ENCODE measurements at places on chromosomes 6 and 20. TPM values are rescaled to one million over a fixed set of nuclear protein-coding genes. Genes with fewer than 3 reads are reported as not detected.

DNA sequence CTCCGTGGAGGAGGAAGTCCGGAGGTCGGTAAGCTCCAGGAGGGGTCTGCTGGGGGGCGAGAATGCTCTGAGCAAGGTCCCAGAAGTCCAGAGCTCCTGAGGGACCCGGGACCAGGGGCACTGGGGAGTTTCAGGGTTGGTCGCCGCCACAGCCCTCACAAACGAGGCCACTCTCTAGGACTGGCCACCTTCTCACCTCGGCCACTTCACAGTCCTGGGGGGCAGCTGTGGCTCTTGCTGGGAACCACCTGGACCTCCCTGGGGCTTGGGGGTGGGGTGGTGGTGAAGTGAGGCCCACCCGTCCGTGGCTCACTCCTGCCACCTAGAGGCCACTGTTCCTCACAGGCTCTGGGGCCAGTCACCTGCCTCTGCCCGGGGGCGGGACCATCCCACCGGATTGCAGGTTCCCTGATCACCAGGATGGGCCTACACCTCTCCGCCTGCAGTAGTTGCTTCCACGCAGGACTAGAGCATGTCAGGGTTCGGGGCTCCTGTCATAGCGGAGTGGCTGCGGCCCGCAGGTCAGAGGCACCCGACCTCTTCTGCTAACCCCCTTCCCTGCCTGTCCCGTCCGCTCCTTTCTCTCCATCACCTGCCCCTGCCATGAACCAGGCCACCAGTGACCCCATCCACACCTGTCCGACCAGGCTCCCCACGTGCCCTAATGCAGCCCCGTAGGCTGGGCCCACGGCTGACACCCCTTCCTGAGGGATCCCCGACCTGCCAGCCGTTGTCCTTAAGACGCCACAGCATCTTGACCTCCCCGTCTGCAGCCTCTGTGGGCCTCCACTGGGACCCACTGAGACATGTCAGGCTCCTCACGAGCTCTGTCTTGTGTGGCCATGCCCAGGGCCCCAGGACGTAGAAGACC lies 5.1 kb upstream of the TCEA2 start:
- no peak overlapping the region for H3K27ac ChIP-seq
- H3K4me1 ChIP-seq, result peaks cover 27% of the 10 kb centered on the region
- peak; percentile 94 for DNase-seq
- peaks cover 5% of the 10 kb centered on the region for H3K27me3 ChIP-seq

The HCK gene
- total RNA-seq, result 1.4 TPM

GRCh38 chr20:24544371-24544770 lies 74.9 kb downstream of the SYNDIG1 start:
- no peak overlapping the region for H3K4me3 ChIP-seq
- peaks cover 37% of the 10 kb centered on the region for H3K36me3 ChIP-seq
- DNase-seq, result no peak
- H3K27ac ChIP-seq, result no peak overlapping the region

DNA sequence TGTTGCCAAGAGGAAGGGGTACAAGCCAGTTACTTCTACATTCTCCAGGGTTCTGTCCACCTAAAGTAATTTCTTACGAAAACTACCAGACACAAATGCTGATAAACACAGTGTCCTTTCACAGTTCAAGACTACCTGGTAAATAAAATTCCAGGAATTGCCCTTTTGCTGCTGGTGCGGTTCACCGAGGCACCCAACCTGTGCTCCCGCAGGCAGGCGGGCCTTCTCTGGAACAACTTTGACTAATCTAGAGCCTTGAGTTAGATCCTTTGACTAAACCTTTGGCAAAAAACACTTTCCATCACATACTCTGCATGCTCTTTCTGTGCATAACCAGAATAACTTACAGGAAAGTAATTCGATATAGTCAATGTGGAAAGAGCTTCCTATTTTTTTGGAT lies 107.0 kb downstream of the HUS1B start:
- DNase-seq, result no peak
- peaks cover 16% of the 10 kb centered on the region for H3K36me3 ChIP-seq
- no peaks in the 10 kb centered on the region for H3K27me3 ChIP-seq
- H3K4me1 ChIP-seq, result peaks cover 16% of the 10 kb centered on the region
- no peak overlapping the region for H3K4me3 ChIP-seq
- H3K27ac ChIP-seq, result no peak overlapping the region

- no peaks in the 10 kb centered on the region for H3K4me1 ChIP-seq
- H3K36me3 ChIP-seq, result peaks cover 6% of the 10 kb centered on the region
- H3K4me3 ChIP-seq, result no peak overlapping the region
- no peaks in the 10 kb centered on the region for H3K27me3 ChIP-seq
- H3K27ac ChIP-seq, result no peak overlapping the region
These were observed 123.2 kb downstream of the DLL1 start for GRCh38 chr6:170167657-170168159.

GRCh38 chr20:45959126-45959525 lies 12.9 kb downstream of the ZNF335 start:
- H3K4me1 ChIP-seq, result no peaks in the 10 kb centered on the region
- H3K27ac ChIP-seq, result no peak overlapping the region
- DNase-seq, result no peak
- H3K36me3 ChIP-seq, result peaks cover 37% of the 10 kb centered on the region
- no peaks in the 10 kb centered on the region for H3K27me3 ChIP-seq

- no peak overlapping the region for H3K27ac ChIP-seq
- H3K36me3 ChIP-seq, result peaks cover 2% of the 10 kb centered on the region
- no peaks in the 10 kb centered on the region for H3K27me3 ChIP-seq
- H3K4me3 ChIP-seq, result no peak overlapping the region
- DNase-seq, result no peak
These were observed 33.6 kb downstream of the COL20A1 start for GRCh38 chr20:63326314-63327230.

- no peak for DNase-seq
- peaks cover under 1% of the 10 kb centered on the region for H3K27me3 ChIP-seq
- H3K36me3 ChIP-seq, result peaks cover 14% of the 10 kb centered on the region
- no peak overlapping the region for H3K27ac ChIP-seq
These were observed 30.8 kb downstream of the DPPA5 start for GRCh38 chr6:73323323-73323722.

GRCh38 chr6:56794421-56794820 lies 151.7 kb upstream of the DST start:
- peak overlapping the region; percentile 46 for H3K4me3 ChIP-seq
- peaks cover 90% of the 10 kb centered on the region for H3K4me1 ChIP-seq

The TRIM15 gene
- total RNA-seq, result 0.35 TPM

- no peak overlapping the region for H3K4me3 ChIP-seq
- peaks cover 49% of the 10 kb centered on the region for H3K27me3 ChIP-seq
- no peaks in the 10 kb centered on the region for H3K36me3 ChIP-seq
- no peaks in the 10 kb centered on the region for H3K4me1 ChIP-seq
These were observed 34.0 kb upstream of the HLA-A start for GRCh38 chr6:29908341-29908662.

The NKX2-4 gene
- 0.11 TPM for total RNA-seq

The CLPSL1 gene
- 0.55 TPM for total RNA-seq

GRCh38 chr6:5507131-5507681 lies 245.9 kb downstream of the FARS2 start:
- H3K36me3 ChIP-seq, result peaks cover 20% of the 10 kb centered on the region
- H3K4me1 ChIP-seq, result peaks cover 32% of the 10 kb centered on the region
- no peak for DNase-seq

The PDSS2 gene
- total RNA-seq, result 15.8 TPM

DNA sequence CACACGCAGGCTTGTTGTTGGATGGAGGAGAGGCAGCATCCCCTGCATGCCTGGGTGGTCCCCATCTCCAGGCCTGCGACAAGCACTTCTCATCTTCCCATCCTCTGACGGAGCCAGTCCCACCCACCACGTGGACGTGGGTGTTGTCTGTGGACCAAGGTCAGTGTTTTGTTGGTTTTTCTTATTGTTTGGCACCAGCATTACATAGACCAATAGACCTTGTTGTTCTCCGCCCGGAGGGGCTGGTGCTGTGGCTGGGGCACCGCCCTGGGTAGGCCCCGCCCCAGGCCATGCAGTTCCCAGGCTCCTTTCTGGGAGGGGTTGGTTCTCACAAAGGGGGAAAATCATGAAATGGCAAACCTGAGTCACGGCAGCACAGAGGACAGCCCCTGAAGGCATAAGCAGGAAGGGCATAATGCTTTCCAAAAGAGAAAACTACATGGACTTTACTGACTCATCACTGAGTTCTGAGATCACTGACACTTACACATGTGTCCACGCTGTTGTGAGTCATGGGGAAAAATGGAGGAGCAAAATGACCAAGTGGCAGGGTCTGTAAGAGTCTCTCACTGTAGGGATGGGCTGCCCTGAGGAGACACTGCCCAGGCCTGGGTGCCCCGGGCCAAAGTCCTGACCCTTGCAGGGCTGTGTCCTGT lies 90.8 kb downstream of the THBS2 start:
- H3K4me1 ChIP-seq, result no peaks in the 10 kb centered on the region
- H3K27me3 ChIP-seq, result no peaks in the 10 kb centered on the region
- H3K36me3 ChIP-seq, result 0 out of 2 replicates have a peak, but pooled peaks cover 4% of the 10 kb centered on the region
- H3K4me3 ChIP-seq, result no peak overlapping the region
- H3K27ac ChIP-seq, result no peak overlapping the region
- no peak for DNase-seq

GRCh38 chr6:37619641-37620040 lies 78.0 kb downstream of the MDGA1 start:
- H3K4me3 ChIP-seq, result no peak overlapping the region
- peaks cover 7% of the 10 kb centered on the region for H3K4me1 ChIP-seq
- H3K27ac ChIP-seq, result no peak overlapping the region
- DNase-seq, result no peak

DNA sequence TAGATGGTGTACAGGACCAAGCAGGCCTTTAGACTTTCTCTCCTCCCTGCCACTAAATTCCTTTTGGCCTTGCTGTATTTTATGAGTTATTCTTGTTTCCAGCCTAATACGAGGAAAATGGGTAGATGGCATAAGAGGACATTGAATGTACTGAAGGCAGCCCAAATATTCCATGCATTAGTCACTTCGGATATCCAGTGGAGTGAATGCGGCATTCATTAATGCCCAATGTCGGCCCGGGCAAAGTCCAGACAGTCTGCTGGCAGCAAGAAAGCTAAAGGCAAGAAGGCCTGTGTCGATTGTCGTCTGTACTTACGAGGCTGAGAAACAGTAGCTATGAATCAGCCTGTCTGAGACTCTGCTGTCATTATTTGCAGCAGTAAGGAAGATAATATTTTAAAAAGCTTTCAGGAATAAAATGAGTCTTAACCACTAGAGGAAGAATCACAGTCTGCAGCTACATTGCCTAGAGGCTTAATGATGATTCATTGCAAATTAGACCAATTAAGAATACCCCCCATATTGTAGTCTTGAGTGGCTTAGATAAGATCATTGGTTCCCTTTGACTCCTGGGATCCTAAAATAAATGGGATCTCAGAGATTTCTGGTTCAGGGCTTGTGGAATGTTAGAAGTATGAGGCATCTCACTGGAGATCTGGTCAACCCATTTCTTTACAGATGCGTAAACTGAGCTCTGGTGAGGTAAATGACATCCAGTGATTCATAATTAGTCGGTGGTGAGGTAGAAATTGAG lies 534.1 kb upstream of the JAG1 start:
- H3K27me3 ChIP-seq, result no peaks in the 10 kb centered on the region
- H3K4me3 ChIP-seq, result no peak overlapping the region
- peaks cover 25% of the 10 kb centered on the region for H3K4me1 ChIP-seq
- H3K27ac ChIP-seq, result no peak overlapping the region
- DNase-seq, result no peak
- H3K36me3 ChIP-seq, result no peaks in the 10 kb centered on the region

The ACTL10 gene
- 1.5 TPM for total RNA-seq

The NRSN1 gene
- total RNA-seq, result not detected

GRCh38 chr6:84227044-84227433 lies 404 bp downstream of the CEP162 start:
- H3K27me3 ChIP-seq, result peaks cover 13% of the 10 kb centered on the region
- H3K36me3 ChIP-seq, result no peaks in the 10 kb centered on the region
- H3K4me1 ChIP-seq, result peaks cover 4% of the 10 kb centered on the region

DNA sequence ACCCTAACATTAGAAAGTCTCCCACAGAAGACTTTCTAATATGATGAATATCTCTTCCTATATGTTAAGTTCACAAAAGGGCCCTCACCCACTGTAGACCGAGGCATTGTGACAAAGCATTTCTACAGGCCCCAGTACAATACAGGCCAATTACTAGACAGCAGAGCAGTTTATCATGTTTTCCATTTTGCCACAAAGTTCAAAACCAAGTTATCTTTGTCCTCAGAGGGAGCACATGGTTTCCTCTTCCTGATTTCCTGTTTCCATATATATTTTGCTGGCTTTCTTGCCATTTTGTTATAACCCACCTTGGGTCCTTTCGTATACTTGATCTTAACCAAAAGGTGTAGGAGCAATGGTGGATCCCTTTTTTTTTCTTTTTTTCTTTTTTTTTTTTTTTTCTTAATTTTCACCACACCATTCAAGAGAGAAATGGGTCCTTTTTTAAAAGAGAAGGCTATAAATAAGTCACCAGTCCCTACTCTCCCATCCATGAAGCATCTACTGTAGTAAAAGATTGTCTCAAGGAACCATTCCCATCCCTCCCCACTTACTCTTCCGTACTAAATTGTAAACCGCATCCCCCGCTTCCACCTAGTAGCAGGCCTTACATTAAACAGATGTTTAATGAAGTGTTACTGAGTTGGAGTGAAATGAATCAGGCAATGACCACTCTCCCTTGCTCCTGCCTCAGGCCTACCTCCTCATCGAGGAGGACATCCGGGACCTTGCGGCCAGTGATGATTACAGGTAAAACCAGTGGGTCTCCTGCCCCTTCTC lies 2.1 kb upstream of the UBE2C start:
- H3K27ac ChIP-seq, result no peak overlapping the region
- peaks cover 52% of the 10 kb centered on the region for H3K36me3 ChIP-seq
- no peak overlapping the region for H3K4me3 ChIP-seq
- no peaks in the 10 kb centered on the region for H3K27me3 ChIP-seq
- H3K4me1 ChIP-seq, result peaks cover 16% of the 10 kb centered on the region

GRCh38 chr6:81309811-81310210 lies 442.7 kb downstream of the TENT5A start:
- H3K4me1 ChIP-seq, result peaks cover 7% of the 10 kb centered on the region
- no peaks in the 10 kb centered on the region for H3K27me3 ChIP-seq
- H3K27ac ChIP-seq, result no peak overlapping the region
- DNase-seq, result no peak

DNA sequence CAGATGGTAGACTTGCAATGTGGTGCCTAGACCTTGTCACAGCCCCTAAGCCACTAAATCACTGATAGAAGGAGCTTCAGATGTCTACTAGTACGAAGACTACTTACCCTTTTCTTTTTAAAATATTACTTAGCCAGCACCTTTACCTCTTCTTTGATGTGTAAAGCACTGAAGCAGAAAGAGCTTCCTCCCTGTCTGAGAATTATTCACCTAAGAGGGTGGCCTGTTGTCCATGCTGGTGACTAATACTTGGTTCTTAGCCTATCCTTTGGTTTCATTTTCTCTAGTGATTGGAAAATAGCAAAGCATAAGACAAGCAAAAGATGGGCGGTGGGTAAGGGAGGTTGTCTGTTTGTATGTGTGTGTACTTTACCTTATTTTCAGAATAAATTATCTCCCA lies 794.6 kb downstream of the TFAP2A start:
- no peak for DNase-seq
- H3K4me3 ChIP-seq, result no peak overlapping the region
- H3K27ac ChIP-seq, result no peak overlapping the region
- H3K36me3 ChIP-seq, result no peaks in the 10 kb centered on the region

DNA sequence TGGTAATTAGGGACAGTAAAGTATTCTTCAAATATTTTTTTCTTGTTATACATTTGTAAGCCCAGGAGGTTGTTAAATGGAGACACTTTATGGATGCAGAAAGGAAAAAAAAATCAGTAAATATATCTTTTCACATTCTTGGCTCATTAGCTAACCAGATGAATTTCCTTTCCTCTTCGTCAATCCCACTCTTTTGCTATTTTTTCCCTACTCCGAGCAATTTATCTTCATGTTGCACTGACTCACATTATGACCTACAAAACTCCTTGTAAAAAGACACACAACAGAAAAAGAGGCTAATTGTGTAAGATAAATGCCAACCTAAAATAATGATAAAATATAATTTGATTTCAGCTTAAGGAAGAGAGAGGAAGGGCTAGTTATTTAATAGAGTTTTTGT lies 472.9 kb upstream of the ZNF337 start:
- DNase-seq, result no peak
- H3K4me1 ChIP-seq, result peaks cover 35% of the 10 kb centered on the region
- no peak overlapping the region for H3K4me3 ChIP-seq
- no peaks in the 10 kb centered on the region for H3K27me3 ChIP-seq
- no peak overlapping the region for H3K27ac ChIP-seq
